ENCODE measurements at places on chromosomes 11 and 22.

- DNase-seq: no peak
These were observed 3.2 kb upstream of the ETS1 start for GRCh38 chr11:128590587-128590986.

DNA sequence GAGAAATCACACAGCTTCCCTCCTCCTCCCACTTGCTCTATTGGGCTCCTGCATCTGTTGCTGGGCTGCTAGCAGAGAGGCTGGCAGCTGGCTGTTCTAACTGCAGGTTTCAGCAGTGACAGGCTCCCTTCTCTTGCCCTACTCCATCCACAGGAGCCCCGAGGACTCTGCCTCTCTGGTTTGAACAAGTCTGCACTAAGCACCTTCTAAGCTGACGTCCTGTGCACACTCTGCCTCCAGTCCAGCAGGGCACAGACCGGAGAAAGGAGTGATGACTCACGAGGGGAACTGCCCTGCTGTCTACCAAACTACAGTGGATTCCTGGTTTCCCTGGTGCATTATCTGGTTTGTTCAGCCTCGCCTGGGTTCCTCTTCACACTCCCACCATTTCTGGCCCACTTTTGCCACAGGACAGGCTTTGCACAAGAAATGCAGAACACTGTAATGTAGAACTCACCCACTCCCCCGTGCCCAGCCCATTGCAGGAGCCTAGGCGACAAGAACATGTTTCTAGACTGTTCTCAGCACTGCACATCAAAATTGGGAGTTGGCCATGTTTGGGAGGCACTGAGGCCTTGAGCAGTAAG, 26.0 kb downstream of the IL10RA start:
- DNase-seq: peak; percentile 47

DNA sequence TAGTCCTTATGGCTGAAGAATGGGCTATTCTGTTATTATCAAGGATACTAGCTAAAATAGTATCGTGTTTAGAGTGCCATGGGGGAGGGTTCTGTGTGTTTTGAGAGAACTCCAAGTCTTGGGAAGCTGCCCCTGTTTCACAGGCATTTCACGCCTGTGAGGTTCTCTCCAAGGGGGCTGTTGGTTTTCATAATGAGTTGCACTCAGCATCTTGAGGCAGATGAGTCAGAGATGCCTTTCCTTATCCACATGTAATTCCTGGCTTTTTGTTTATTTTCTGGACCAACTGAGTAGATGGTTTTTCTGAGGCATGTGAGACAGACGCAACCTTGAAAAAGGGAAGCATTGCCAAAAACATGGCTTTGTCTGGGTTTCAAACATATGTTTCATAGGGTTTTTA, 203.7 kb downstream of the ARHGAP42 start:
- DNase-seq: peak; percentile 23

DNA sequence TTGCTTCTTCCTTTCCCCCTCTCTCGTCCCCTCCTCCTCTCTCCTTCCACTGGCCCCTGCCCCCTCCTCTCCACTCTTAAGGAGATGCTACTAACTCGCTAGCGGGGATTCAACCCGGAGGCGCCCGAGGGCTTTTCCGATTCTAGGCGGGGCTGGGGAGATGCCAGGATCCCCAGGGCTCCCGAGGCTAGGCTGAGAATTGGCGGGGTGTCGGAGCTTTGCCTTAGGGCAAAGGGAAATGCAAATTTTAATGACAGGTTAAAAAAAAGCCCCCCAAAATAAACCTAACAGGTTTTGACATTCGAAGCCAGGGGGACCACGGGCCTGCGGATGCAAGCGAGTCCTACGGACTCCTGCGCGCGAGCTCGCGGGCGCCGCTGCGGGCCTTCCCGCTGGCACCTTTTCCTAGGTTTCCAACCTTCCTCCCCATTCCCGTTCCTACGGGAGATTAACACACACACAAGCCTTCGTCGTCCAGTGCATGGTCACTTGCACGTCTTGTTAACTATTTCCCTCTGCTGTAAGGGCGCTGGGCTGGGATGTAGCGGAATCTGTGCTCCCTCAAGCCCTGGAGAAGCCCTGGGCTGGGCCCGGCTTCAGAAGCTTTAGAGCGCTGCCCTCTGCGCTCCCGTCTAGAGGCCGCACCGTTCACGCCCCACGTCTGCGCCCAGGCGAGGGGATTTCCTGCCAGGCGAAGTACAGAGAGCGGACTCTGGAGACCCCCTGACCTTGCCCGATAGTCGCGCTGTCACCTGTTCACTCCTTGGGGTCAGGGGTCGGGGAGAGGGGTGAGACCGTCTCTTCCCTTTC, 729 bp upstream of the ALX4 start:
- no peak for DNase-seq

Measured in ACHN (cell line).